ENCODE measurements at places on chromosomes 12 and 14.

- no peak for DNase-seq
These were observed 172.3 kb downstream of the DUSP6 start for GRCh38 chr12:89179983-89180382.

DNA sequence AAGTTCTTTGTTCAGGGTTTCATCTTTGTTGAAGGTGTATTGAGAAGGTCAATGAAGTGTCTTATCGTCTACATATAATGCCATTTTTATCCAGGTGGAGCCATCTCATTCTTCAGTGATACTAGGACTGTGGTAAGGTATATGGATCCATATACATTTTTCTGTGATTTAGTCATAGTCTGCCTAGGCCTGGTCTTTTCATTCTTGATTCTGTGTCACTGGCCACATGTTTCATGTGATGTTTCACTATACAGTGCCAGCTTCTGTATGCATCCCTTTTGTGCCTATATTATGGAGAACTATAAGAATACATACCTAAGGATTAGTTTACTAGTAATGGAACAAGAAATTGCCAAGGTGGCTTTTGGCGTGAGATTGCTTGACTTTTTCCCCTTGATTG, 40.5 kb downstream of the VEZT start:
- DNase-seq: no peak

DNA sequence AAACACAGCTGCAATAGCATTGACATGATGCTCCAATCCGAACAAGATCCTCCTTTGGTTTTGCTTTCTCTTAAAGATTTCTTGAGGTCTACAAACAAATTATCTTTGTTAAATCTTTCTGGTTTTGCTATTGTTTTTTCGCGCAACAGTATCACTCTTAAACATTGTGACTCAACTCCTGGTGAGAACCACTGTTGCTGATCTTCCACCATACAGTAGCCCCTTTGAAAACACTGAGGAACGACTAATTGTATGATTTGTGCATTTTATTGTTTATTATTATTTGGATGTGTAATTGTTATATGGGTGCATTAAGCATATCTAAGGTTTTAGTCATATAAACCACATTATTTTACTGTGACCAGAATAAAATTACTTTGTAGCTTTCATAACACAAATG, 282.8 kb downstream of the EGLN3 start:
- no peak for DNase-seq

- no peak for DNase-seq
These were observed 46.1 kb upstream of the FRMD6 start for GRCh38 chr14:51605575-51605974.

- no peak for DNase-seq
These were observed 323.3 kb upstream of the TMEM132C start for GRCh38 chr12:127943481-127944210.

DNA sequence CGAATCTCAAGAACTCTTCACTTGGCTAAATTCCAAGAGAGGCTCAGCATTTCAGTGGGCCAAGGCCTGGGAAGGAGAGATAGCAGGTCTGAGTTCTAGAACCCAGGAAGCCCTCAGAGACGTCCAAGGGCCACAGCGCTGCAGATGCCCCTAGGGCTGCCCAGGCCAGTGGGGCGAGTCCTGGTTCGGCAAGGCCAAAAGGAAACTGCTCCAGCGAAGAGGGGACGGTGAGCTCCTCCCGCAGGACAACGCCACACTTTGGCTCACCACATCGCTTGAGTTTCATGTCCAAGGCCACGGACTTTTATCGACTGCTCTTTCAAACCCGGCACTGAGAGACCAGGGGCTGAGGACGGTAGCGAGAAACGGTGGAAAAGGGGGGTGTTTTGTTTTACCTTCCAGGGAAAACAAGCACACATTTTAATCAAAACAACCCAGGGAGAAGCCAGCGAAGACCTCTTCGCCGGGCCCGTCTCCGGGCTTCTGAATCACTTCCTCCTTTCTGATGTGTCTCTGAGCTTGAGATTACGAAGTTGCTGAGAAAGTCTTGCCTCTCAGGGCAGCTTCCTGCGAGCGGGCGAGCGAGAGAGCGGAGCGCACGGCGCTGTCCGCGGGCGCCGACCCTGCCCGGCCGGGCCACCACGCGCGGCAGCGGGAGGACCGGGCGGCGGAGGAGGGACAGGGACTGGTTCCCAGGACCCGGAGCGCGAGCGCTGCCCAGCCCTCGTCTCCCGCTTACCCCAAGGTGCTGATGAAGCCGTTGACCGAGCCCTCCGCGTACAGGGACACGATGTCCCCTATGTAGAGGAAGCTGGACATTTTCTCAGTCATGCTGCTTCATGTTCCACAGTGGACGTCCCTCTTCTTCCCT, 808 bp downstream of the ITPR2 start:
- DNase-seq: peak; percentile 54

DNA sequence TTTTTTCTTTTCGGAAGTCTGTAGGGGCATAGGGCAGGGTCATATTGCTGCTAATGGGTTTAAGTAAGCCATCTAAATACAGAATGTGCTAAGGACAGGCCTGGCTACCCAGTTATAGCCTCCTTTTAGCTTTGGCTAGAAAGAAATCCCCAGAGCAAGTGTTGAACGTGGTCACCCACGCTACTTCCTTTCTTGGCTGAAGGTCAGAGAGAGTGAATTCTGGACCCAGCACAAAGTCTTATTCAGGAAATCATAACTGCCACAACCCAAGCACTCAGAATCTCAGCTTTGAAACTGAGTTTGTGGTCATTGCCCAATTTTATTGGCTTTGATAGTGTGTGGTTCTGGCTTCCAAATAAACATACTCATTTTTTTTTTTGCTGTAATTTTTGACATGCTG, 542.1 kb upstream of the ATP2B1 start:
- no peak for DNase-seq

GRCh38 chr12:130617219-130617618, 98.9 kb downstream of the RIMBP2 start:
- DNase-seq: no peak

GRCh38 chr14:32939254-32940065, 781 bp downstream of the NPAS3 start:
- DNase-seq: no peak

GRCh38 chr12:96425321-96425720, 25.1 kb upstream of the CDK17 start:
- no peak for DNase-seq

- peak; percentile 32 for DNase-seq
These were observed 2.7 kb downstream of the DYRK2 start for GRCh38 chr12:67651132-67651695.

DNA sequence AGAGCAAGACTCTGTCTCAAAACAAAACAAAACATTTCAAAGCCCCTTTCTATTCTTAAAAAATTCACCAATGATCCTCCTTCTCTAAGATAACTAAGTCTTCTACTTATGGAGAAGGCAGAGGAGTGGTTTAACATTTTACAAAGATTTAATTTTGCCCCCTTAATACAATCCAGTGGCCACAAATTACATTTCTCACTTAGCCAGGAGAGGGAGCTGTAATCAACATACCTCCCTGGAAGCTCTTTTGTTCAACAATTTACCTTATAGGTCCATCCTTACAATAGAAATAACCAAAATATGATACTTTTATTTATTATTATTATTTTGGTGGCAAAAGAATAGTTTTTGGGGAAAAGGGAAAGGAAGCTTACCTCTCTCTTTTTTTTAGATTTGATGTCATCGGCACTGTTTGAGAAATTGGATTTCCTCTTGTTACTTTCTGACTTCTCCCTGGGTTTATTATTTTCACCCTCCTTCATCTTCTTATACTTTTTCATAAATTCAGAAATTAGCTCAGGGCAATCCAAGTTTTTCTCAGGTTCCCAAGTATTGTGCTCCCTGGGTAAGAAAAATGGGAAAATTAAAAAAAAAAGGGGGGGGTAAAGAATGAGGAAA, 28.1 kb downstream of the CBX5 start:
- DNase-seq: peak; percentile 18

- DNase-seq: no peak
These were observed 397.3 kb downstream of the ZFP36L1 start for GRCh38 chr14:68395604-68396003.
